Stimulated activated CD4-positive, alpha-beta T cell treated with anti-CD3 and anti-CD28 coated beads, Interleukin-12 subunit alpha, Interleukin-12 subunit beta, amount 100 ng/mL, for 24 hours (primary cell): ENCODE measurements at places on chromosomes 3 and 15.

- DNase-seq: no peak
These were observed 4.3 kb upstream of the TSEN2 start for GRCh38 chr3:12479919-12480427.

- DNase-seq: no peak
These were observed 35.5 kb downstream of the CERS3 start for GRCh38 chr15:100493213-100493612.

- DNase-seq: no peak
These were observed 30.5 kb downstream of the SLC7A14 start for GRCh38 chr3:170555329-170555728.

DNA sequence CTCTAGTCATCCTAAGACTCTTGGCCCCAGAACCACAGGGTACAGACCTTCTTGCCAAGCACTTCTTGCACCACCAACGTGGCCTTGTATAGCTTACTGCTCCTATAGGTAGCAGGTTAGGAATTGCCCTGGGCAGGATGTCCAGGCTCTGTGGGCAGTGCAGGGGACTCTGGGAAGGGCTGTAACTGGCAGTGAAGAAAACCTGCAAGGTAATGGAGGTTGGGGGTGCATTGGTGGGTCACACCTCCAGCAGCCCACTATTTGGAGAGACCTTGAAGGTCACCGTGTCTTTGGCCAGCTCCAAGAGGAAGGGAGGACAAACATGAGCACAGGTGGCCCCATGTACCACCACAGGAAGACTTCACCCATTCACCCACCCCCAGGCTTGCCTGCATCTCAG is 21.3 kb upstream of the XYLB start:
- no peak for DNase-seq

DNA sequence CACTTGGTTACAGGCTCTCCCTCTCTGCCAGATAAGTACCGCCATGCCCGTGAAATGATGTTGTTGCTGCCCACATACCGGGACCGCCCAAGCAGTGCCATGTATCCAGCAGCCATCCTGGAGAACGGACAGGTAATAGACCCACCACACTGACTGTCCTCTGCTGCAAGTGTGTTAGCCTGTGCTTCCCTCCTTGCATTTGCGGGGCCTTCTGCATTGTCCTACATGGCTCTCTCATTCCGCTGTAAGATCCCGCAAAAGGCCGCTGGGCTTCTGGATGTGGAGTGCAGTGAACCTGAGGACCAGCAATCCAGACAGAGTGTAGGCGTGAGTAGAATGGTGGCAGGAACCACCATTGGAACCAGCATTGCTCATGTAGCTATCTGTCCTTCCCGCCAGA is 10.6 kb upstream of the MANF start:
- no peak for DNase-seq

DNA sequence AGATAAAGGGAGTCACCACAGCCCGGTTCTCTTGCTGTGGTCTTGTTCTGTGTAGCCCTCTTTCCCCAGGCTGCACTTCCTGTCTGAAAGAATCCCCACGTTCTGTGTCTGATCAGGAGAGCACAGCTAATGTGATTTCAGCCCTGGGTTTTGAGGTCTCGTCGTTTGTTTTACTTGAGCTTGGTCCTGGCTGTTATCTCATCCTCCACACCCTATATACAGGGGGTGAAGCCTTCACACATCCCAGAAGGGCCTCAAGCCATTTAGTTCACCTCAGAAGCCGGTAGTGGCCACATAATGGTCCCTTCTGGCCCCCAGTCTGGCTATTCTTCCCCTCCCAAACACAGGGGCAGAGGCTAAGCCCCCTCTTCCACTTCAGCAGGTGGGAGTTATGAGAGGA is 115.6 kb downstream of the PDE8A start:
- no peak for DNase-seq

DNA sequence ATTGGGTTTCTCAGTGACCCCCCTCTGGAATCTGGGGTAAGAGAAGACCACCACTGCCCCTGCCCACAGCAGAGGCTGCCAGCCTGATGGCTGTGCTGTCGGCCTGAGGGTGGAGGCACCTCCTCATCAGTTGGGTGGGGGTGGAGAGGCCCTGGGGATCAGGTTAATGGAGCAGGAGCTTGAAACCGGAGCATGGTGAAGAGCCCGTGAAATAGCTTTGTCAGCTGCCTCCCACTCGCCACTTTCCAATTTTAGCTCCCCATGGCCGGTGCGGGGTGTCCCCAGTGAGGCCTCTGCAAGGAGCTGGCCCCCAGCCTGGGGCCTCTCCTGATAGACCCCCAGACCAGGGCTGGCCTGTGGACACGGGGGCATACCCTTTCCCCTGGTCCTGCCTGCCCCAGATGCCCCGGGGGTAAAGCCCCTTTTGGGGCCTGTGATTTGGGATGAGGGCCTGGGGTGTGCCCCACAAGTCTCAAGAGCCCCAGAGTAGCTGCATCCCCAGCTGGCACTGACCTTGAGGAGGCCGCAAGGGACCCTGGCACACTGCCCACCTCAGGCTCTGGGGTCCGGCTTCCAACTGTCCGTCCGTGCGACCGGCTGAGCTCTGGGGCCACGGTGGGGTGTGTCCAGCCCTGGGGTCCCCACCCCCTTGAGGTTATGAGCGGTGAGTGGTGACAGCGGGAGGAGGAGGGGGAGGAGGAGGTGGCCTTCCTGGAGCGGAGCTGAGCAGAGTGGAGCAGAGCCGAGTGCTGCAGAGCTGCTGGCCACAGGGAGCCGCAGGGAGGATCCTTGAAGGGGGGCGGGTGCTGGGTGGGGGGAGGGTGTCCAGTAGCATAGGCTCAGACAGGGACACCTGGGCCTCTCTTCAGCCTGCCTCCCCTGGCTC is at the start of gene HHATL:
TSS of gene HHATL (minus strand) at position 733 of the 886 bp plus-strand sequence. CDS start 1,972 bp downstream, outside the sequence.
- no peak for DNase-seq

DNA sequence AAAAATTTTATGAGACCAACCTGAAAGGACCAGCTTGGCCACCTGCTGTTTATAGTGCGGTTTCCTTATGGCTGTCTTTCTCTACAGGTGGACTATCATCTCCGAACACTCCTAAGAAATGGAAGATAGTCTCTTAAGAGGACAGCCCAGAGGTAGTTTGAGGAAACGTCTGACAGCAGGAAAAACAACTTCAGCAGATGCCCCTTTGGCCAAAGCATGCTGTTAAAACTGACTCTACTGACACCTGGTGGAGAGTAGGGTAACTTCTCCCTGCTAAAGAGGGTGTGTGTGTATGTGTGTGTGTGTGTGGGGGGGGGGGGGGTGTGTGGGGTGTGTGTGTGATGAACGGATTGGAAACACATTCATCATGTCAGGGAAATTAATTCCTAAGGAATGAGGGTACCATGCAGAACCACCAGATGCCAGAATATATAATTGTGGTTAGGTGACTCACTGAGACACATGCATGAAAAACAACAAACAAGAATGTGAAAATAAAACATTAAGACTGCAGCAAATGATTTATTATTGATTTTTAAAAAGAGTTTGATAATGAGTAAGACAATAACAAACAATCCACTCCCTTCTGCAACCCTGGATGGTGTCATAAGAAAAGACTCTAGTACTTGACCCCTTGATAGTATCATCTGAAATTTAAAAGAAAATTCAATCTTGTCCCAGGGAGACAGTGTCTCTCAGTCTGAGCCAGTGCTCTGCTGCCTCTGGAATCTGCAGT is 256.5 kb downstream of the THRB start:
- DNase-seq: no peak

- DNase-seq: no peak
These were observed 7.2 kb downstream of the PCOLCE2 start for GRCh38 chr3:142881445-142882224.

GRCh38 chr15:67511606-67512005 is 9.3 kb upstream of the C15orf61 start:
- no peak for DNase-seq

DNA sequence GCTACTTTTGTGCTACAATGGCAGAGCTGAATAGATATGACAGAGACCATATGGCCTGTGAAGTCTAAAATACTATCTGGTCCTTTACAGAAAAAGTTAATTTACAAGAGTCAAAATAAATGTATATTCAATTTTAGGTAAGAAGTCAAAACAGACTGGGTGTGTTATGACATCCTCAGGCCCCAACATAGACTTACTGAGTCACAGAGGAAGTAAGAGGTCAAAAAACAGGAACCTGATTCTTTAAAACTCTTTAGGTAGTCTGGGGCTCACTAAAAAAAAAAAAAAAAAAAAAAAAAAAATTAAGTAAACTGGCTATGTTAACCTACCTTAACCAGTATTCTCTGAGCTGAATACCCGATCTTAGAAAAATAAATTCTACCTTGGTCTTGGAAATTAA is 13.1 kb downstream of the DNAAF4 start:
- DNase-seq: no peak

- no peak for DNase-seq
These were observed 9.1 kb downstream of the MRPS11 start for GRCh38 chr15:88476635-88477060.

GRCh38 chr3:45010811-45011333 is 15.2 kb upstream of the CLEC3B start:
- DNase-seq: no peak

GRCh38 chr3:113953677-113954076 is 5.9 kb downstream of the ZDHHC23 start:
- DNase-seq: no peak

- DNase-seq: no peak
These were observed 525.9 kb upstream of the KCNMB2 start for GRCh38 chr3:178010306-178010705.

DNA sequence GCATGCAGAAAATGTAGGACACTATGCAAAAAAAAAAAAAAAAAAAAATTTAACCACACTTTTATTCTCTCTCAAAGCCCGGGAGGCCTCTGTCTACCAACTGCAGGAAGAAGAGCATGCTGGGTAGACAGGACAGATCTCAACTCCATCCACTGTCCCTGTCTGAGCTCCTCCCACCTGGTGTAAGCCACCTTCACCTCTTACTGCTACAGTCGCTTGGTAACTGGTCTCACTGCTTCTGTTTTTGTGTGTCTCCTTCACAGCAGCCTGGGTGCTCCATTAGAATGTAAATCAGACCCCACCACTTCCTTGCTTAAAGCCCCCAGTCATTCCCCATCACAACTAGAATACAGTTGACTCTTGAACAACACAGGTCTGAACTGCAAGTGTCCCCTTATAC is 115.1 kb upstream of the PROK2 start:
- no peak for DNase-seq

GRCh38 chr3:14377838-14378169 is 24.6 kb upstream of the SLC6A6 start:
- DNase-seq: no peak

- DNase-seq: no peak
These were observed 164.7 kb downstream of the SV2B start for GRCh38 chr15:91264651-91265351.

DNA sequence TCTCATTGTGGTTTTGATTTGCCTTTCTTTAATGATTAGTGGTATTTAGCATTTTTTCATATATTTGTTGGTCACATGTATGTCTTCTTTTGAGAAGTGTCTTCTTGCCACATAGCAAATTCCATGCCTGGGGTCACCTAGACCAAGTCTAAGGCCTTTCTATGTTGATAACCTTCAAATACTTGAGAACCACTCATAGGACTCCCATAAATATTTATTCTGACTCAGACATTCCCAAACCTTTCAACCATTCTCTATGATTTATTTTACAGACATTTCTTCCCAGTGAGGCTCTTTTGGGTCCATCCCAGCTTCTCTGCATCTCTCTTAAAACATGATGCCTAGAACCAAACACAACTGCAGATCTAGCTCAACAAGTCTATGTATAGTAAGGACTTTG is 69.2 kb downstream of the ATP8B4 start:
- no peak for DNase-seq

DNA sequence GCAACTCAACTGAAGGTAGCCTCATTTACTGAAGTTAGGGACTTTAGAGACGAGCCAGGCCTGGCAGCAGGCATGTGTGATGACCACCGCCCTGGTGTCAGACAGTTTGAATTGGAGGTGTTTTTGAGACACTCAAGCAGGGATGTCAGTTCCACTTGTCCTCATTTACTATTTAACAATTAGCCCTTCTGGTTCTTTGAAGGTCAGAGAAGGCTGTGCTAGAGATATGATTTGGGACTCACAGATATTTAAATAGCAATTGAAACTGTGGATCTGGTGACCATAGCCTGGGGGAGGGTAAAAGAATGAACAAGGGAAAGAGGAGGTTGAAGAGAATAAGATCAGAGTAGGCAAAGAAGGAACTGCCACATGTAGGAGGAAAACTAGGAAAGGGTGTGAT is 74.6 kb downstream of the REC114 start:
- no peak for DNase-seq

GRCh38 chr15:87477737-87478686 is 778.5 kb downstream of the NTRK3 start:
- no peak for DNase-seq

GRCh38 chr3:139132976-139133375 is 88.3 kb upstream of the PRR23C start:
- no peak for DNase-seq

- no peak for DNase-seq
These were observed 266.8 kb upstream of the NECTIN3 start for GRCh38 chr3:110804856-110805255.

DNA sequence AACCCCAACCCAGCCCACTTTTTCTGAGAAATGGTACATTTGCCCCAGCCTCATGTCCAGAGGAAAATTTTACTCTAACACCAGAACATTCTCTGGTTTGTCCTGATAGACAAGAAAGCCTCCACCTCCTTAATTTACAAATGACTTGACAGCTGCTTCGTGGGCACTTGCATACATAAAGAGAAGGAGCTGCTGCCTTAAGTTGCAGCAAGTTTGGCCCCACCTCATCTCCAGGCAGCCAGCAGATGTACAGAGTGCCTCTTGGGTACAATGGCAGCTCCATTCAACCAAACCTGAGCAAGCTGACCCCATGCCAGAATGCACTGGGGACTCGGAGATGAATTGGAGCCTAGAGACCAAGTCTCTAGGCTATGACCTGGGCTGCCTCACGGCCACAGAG is 6.2 kb upstream of the H1-8 start:
- no peak for DNase-seq

DNA sequence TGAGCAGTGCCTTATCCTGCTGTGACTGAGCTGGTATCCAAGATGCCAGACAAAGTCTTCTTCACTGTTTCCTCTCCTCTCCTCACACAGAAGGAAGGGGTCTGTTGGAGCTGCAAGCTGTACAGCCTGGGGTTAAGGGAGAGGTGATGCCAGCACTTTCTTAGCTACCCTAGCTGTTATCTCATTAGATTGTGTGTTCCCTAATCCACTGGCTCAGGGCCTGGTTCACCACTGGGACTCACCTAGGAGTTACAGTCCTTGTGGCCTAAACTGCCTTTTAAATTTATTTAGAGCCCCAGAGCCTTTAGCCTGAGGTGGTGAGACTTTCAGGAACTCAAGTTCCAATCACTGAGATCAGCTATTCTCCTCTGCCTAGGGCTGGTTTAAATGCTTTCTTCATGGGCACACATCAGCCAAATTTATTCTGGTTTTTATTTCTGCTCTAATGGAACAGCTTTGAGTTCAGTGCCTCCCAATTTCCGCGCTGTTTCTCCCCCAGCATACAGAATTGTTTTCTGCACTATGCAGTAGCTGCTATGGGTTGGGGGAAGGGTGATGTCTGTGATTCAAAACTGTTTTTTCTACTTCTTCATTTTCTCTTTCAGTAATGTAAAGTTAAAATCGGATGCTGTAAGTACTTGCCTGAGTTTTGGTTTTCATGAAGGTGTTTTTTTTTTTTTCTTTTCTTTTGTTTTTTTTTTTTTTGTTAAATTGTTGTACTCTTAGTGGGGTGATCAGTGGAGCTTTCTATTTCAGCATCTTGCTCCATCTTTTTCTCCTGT is 198.8 kb downstream of the DOCK3 start:
- no peak for DNase-seq

GRCh38 chr15:58947179-58947578 is 13.7 kb upstream of the SLTM start:
- no peak for DNase-seq
